ENCODE measurements at places on chromosomes 4 and X.

DNA sequence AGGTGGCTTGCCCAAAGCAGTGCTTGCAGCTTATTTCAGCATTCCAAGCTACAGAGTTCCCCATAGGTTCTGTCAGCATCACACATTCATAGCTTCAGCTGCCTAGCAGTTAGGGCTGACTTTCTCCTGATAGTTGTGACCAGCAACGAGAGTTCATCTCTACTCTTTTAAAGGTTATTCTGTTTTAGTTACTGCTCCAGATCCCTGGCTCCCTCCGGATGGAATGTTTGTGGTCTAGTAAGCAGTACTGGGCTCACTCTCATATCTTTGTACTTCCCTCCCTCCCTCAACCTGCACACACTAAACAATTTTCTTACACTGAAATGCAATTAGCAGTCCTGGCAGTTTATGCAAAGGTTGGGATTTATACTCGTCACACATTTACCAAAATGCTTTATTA is 43.9 kb downstream of the PTTG2 start:
- DNase-seq: no peak

- no peak for DNase-seq
These were observed 5.4 kb upstream of the PRICKLE3 start for GRCh38 chrX:49191574-49192011.

- DNase-seq: no peak
These were observed 9.6 kb upstream of the MRPL1 start for GRCh38 chr4:77852892-77853495.

DNA sequence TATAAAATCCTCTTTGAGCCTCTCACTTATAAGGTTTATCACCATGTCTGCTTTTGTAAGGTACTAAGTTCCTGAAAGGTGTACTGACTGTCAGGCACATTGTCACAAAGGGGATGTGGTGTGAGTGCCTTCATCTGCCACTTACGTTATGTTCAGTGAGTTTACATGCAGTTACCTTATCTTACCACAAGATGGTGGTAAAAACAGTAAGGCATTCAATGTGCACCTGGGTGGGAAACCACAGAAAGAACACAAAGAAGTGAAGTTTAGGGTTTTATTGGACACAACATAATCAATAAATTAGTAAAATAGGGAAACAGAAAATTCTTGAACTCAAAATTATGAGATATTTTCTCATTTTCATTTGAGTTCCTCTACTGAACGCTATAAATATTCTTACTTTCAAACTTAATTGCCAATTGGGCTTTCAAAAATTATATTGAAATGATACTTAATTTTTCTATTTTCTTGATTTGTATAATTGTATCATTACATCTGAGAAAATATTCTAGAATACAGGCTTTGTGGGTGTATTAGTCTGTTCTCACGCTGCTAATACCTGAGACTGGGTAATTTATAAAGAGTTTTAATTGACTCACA is 650.8 kb downstream of the PCDH7 start:
- no peak for DNase-seq

GRCh38 chr4:108589961-108590360 is 30.4 kb upstream of the RPL34 start:
- DNase-seq: no peak

DNA sequence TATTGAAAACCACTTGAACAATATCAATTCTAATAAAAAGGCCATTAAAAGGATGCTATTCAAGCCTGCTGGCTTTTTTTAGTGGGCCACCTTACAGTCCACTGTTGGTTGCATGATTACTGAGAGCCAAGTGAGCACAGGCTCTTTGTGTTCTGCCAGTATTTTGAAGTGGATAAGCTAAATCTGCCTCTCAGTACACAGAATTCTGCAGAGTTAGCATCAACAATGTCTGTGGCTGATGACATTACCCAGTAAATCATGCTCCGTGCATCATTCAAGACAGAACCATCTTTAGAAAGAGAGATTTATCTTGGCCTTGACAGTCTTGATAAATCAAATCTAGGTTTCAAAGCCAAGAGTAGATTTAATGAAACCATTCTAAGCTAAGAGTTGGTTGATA is 119.0 kb upstream of the GNPDA2 start:
- no peak for DNase-seq

GRCh38 chrX:104330966-104331365 is 76.2 kb upstream of the ESX1 start:
- DNase-seq: peak; percentile 26

DNA sequence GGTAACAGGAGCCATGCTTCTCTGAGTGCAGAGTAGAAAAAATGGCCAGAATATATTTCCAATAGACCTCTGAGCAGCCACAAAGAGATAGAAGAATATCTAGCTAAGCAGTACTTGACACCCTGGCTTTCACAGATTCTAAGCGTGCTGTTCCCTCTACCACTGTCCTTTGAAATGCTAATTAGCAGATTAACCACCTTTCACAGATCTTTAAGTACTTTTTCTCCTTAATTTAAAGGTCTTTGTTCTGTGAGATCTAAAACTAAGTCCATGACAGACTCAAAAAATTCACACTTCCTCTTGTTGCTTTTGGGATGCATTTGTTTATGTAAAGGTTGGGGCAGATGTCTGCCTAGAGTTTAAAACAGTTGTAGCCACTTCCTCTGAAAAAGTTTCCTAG is 28.3 kb upstream of the MAGEC2 start:
- no peak for DNase-seq

DNA sequence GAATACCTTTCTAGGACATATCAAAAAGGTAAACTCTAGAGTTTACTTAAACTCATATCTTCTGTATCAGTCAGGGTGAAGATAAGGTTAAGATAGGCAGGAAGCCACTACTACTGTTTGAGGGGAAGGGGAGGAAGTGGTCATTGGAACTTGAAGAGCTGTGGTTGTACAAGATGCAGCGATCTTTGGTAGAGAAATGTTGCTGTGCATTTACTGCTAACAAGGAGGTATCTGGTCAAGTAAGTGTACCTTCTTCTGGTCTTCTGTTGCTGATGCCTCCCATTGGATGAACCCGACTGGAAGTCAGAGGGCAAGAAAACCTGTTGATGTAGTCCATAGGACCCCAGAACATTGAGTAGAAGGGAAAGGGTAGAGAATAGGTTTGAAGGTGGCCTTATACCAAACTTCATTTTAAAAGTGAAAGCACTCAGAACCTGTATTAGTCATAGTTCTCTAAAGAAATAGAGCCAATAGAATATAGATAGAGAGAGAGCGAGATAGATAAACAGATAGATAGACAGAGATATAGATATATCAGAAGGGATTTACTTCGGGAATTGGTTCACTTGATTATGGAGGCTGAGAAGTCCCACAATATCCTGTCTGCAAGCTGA is 47.9 kb upstream of the TSPAN5 start:
- DNase-seq: no peak

GRCh38 chrX:150416469-150416868 is 53.4 kb downstream of the MAMLD1 start:
- no peak for DNase-seq

DNA sequence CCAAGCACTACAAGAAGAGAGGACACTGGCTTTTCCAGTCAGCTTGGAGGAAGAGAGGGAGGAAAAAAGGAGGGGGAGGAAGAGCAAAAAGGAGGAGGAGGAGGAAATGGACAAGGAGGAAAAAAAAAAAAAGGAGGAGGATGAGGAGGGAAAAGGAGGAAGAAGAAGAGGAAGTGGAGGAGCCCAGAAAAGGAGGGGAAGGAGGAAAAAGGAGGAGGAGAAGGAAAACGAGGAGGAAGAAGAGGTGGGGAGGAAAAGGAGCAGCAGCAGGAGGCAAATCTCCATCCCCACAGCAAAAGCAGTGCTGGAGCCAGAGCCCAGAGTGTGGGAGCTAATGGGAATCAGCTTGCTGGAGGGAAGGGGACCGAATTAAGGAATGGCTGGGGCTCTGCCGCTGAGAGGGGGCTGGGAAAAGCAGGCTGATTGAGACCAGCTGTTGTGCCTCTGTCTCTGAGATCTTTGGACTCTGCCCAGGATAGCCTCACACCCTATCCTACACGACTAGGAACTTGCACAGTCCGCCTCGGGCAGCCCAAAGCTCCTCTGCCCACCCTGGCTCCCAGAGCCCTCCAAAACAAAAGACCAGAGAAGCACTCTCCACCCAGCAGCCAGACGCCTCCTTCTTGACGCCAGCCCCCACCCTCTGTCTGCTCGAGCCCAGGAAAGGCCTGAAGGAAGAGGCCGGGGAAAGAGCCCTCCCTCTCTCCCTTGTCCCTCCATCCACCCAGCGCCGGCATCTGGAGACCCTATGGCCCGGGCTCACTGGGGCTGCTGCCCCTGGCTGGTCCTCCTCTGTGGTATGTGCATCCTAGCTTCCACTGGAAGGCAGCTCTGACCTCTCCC is at the start of gene XPNPEP2:
Gene XPNPEP2, plus strand, starts transcription at position 514 of the 843 bp plus-strand sequence. Its CDS starts 235 bp downstream, at position 749.
- no peak for DNase-seq

DNA sequence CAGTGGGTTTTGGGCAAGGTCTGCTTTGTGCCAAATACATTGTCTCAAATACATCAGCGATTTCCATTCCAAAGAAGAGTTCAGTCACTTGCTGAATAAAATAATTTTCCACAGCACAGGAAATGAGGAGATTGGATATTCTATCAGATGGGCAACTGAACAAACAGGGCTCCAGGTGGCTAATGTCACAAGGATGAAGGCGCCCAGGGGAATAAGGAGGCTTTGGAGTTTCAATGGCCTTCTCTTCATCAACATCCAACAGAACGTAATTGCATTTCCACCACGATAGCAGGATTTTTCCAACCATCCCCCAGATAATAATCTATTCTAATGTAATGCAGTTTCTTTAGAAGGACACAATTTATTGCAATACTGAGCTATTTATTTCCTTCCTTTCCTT is 104.7 kb upstream of the KLHL13 start:
- no peak for DNase-seq

DNA sequence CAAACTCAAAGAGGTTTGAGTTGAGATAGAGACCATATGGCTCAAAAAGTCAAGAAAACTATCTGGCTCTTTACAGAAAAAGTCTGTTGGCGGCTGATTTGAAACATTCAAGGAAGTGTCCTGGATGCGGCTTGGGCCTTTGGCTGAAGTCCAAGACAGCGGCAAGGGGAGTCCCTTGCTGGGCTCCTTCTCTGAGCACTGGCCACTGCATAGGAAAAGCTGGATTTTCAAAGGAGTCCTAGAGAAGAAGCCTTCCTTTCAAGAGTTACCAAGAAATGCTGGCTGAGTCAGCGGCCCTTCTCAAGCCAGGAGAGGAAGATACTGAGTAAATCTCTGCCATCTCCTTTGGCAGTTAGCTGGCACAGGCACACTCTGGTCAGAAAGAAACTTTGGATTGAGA is 12.1 kb downstream of the APLN start:
- DNase-seq: no peak

DNA sequence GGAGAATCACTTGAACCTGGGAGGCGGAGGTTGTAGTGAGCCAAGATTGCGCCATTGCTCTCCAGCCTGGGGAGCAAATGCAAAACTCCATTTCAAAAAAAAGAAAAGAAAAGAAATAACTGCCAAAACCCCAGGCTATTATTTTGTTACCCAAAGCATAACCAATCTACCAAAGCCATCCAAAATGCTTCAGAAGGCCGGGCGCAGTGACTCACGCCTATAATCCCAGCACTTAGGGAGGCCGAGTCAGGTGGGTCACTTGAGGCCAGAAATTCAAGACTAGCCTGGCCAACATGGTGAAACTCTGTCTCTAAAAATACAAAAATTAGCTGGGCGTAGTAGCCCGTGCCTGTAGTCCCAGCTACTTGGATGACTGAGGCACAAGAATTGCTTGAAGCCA is 49.8 kb downstream of the SMIM31 start:
- no peak for DNase-seq

DNA sequence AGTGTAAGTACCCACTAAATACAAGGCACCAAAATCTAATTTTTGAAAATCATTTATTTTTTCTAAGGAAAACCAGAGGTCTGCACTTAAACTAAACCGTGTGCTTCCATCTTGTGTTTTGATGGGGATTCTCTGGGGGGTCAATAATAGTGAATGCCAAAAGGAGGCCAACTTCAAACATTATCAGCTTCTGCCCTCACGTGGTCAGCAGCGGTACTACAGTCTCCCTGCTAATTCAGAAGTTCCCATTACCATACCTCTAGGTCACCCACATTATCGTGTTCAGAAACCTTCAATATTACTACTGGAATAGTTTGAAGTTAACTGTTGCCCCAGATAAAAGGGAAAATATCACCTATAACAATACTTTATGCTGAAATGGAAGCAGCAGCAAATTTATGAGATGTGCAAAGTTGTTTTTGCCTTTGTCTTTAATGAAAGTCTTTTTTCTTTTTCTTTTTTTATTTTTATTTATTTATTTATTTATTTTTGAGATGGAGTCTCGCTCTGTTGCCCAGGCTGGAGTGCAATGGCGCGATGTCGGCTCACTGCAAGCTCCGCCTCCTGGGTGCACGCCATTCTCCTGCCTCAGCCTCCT is 17.3 kb downstream of the CTPS2 start:
- no peak for DNase-seq

DNA sequence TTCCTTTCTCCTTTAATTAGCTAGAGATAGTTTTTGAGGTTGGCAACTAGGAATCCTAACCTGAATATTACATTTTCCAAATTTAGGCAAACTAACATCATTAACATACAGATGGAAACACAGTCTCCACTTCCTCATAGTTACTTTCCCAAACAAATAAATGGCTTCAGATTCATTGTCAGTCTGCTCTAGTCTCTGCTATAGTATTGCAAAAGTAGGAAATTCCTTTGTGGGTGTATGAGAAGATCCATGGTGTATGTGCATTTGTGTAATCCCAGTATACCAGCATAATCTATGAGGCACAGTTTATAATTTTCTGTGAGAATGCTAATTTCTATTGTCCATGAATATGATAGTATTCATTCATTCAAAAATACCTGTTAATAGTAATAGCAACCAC is 3.0 kb upstream of the NDP start:
- no peak for DNase-seq

DNA sequence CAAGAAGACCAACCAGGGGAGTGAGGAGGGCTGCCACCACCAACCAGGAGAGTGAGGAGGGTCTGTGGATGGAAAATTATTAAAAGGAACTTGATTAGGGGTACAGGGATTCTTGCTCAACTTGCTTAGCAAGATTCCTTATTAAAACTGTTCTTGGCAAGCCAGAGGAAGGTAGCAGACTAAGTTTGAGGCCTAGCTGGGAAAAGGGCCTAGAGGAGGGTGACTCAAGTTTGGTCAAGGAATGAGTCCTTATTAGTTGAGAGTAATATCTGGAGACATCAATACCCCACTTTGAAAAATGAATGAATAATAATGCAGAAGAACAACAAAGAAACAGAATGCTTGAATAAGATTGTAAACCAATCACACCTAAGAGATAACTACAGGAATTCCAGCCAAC is 612.4 kb upstream of the ZFP42 start:
- DNase-seq: no peak

- no peak for DNase-seq
These were observed 636.5 kb upstream of the SLIT2 start for GRCh38 chr4:19615086-19615689.

DNA sequence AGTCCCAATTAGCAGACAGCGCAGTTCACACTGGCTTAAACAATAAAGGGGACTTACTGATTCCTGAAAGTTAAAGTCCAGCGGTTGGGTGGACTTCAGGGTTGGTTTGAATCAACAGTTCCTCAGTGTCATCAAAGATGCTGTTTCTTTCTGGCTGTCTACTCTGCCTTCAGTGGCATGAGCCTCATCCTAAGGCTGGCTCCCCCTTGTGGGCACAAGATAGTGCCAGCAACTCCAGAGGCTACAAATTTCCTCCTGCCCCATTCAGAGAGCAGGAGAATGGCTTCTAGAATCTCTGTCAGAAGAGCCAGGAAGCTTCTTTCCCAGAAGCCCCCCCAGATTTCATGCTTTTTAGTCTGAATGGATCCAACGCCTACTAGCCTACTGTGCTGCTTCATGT is 82.4 kb upstream of the MTM1 start:
- no peak for DNase-seq

GRCh38 chr4:82957045-82957444 is 53.6 kb downstream of the LIN54 start:
- DNase-seq: no peak

All from 8988T (cell line).